Stimulated activated CD8-positive, alpha-beta memory T cell treated with anti-CD3 and anti-CD28 coated beads, Interleukin-7, amount 100 ng/mL, for 24 hours (primary cell): ENCODE measurements at places on chromosomes 1 and 21.

DNA sequence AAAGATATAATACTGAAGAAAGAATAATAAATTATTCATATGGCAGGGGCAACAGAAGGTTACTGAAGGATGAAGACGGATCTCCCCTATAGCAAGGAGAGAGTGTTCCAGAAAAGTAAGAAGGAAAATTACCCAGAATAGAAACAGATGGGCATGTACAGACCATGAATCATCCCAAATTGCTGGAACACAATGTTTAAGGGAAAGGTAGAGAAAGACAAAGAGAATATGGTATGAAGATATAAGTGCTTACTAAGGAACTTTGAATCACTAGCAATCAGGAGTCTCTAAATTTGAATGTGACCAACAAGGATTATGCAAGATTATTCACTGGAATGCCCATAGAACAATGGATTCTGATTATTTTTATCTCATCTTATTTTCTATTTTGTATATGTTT, 375.4 kb downstream of the COL11A1 start:
- DNase-seq: no peak

GRCh38 chr1:208446271-208446691, 202.1 kb upstream of the PLXNA2 start:
- DNase-seq: no peak

GRCh38 chr1:61279570-61279969, 197.2 kb downstream of the NFIA start:
- no peak for DNase-seq

DNA sequence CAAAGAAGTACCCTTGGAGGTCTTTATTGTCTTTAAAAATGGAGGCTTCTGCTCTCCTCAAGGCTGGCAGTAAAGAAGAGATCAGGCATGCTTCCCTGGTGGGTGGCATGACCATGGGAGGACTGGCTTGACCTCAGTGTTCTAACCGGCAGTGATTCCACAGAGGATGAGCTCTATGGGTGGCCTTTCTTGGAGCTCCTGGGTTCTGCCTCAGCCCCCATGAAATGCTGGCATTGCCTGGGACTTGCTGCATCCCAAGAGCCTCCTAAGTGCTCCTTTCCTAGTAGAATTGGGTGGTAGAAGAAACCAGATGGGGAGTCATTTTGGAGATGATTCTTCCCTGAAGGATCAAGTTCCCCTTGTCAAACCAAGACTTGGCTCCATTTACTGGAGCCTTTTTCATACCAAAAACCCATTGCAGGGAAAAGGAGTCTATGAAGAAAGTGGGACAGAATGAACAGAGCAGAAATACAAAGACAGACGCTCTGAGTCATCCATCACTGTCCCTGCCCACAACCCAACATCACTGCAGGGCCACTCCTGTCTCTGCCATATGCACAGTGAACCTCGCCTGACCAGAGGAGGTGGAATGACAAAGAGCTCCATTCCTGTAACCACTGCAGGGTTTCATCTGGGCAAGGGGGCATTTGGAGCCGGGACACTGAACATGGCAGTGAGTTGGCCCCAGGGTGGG, 42.4 kb downstream of the RIMS3 start:
- DNase-seq: no peak

DNA sequence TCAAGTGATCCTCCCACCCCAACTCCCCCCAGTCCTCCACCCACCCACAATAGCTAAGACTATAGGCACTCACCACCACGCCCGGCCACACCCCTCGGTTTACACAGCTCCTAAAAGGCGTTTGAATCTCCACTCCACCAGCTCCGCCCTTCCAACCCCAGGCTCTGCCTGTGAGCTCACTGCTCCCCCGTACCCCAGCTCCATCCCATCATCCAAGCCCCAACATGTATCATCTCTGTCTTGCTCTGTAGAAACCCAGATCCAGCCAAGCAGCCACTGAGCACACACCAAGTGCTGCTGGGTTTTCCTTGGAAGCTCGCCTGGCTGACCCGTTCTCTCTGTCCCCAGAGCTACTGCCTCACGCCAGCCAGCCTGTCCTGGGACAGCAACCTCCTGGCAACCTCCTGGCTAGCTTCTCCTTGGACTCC, 12.0 kb upstream of the S100A2 start:
- no peak for DNase-seq

DNA sequence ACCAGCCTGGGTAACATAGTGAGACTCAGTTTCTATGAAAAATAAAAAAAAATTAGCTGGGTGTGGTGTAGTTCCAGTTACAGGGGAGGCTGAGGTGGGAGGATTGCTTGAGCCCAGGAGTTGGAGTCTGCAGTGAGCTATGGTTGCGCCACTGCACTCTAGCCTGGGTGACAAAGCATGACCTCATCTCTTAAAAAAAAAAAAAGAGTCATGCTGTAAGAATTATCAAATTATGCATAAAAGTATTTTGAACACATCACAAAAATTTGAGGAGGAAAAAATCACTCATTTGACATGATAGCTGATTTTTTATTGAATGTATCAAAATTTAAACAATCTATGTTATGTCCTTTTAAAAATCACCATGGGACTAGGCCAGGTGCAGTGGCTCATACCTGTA, 17.8 kb downstream of the CCDC30 start:
- DNase-seq: no peak

GRCh38 chr1:17588048-17588871, 48.8 kb downstream of the ARHGEF10L start:
- no peak for DNase-seq

DNA sequence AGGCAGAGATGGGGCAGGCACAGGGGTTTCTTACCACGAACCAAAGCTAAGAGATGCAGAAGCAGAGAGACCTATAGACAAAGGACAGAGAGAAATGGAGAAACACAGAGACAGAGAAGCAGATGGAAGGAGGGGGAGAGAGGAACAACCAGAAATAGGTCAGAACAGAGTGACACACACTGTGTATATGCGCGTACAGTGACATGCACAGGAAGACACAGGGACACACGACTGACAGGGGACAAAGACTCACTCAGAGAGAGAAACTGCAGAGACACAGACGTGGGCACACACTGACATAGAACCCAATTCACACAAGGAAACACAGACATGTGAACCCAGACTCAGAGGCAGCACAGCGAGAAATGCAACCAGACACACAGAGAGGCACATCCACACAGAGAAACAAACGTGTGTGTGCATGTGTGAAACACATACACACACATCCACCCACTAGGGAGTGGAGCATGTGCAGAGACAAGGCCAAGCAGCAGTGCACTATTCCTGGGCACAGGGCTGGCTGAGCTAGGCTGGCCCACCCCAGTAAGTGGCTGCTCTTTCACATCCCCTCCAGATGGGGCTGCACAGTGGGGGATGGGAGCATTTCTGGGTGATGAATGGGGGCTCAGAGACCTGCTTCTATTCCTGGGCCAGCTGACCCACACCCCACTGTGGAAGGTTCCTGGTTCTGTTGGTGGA, 123.4 kb upstream of the CSF3R start:
- no peak for DNase-seq

DNA sequence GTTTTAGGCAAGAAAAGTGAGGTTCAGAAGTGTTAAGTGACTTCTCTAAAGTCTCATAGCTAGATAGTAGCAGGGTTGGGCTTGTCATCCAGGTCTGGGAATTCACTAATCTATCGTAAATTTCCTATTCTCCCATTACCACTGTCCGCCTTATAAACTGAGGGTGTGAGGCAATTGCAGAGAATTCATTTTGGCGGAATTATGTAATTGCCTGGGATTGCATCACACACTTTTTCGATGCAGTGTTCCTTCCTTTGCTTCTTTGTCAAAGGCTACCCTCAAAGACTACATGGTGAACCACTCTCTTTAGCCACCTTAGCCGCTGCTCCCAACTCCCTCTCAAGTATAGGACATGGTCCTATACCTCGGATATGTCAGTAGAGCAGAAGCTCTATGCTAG, 19.1 kb downstream of the SELP start:
- DNase-seq: no peak

DNA sequence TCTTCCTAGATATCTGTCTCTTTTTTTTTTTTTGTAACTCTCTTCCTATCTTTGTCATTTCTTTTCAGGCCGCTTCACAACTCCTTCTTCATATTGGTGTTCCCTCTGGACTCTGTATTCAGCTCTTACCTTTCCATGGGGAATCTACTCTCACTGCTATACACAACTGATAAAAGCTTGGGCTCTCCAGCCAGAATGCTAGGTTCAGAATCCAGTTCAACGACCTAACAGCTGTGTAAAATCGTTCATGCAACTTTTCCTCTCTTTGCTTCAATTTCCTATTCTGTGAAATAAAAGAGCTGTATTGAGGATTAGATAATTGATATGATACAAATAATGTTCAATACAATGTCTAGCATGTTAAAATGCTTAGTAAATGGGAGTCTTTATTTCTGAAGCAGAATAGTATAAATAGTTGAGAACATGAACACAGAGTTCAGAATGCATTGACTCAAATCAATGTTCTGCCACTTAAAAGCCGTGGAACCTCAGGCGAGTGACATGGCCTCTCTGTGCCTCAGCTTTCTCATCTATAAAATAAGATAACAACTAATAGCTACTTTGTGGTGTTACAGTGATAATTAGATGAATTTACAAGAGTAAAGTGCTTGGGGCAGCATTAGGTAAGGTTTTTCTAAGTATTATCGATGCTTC, 88.5 kb downstream of the DENND1B start:
- no peak for DNase-seq
